ENCODE measurements at places on chromosomes 16 and 17.

DNA sequence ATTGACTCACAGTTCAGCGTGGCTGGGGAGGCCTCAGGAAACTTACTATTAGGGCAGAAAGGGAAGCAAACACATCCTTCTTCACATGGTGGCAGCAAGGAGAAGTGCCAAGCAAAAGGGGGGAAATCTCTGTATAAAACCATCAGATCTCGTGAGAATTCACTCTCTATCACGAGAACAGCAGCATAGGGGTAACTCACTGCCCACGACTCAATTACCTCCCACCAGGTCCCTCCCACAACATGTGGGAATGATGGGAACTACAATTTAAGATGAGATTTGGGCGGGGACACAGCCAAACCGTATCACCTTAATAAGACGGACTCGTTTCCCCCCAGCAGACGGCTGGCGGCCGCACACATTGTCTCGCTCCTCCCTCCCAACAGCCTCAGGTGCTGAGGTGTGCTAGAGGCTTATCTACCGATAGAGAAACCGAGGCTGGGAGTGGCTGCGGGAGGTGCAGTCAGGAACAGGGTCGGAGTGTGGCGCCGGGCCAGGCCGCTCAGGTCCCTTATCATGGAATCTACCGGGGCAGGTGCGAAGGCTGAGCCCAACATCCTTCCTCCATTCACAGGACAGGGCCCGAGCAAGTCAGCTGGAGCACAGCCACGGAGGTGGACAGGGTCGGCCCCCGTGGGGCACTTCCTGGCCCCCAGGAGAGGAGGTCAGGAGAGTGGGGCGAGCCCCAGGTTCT is 4.9 kb upstream of the ZG16B start:
- no peak overlapping the region for H3K27ac ChIP-seq
- peaks cover 5% of the 10 kb centered on the region for H3K4me1 ChIP-seq
- peaks cover 7% of the 10 kb centered on the region for H3K27me3 ChIP-seq
- DNase-seq: peak; percentile 17

DNA sequence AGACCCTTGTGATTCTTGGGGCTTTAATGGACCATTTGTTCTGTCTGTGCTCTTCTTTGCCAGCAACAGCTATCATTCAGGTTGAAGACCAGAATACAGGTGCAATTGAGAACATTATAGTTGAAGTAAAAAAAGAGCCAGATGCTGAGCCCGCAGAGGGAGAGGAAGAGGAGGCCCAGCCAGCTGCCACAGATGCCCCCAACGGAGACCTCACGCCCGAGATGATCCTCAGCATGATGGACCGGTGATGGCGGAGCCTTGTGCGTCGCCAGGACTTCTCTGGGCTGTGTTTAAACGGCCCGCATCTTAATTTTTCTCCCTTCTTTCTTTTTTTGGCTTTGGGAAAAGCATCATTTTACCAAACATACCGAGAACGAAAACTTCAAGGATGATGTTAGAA is 7.3 kb upstream of the CARMIL2 start:
- H3K4me3 ChIP-seq: no peak overlapping the region
- H3K27me3 ChIP-seq: no peaks in the 10 kb centered on the region
- no peak overlapping the region for H3K27ac ChIP-seq
- peaks cover 29% of the 10 kb centered on the region for H3K36me3 ChIP-seq

GRCh38 chr17:81538651-81539570 is 10.7 kb downstream of the FSCN2 start:
- H3K27me3 ChIP-seq: peaks cover 48% of the 10 kb centered on the region
- H3K36me3 ChIP-seq: no peaks in the 10 kb centered on the region
- no peak for DNase-seq
- no peak overlapping the region for H3K27ac ChIP-seq
- H3K4me3 ChIP-seq: no peak overlapping the region

DNA sequence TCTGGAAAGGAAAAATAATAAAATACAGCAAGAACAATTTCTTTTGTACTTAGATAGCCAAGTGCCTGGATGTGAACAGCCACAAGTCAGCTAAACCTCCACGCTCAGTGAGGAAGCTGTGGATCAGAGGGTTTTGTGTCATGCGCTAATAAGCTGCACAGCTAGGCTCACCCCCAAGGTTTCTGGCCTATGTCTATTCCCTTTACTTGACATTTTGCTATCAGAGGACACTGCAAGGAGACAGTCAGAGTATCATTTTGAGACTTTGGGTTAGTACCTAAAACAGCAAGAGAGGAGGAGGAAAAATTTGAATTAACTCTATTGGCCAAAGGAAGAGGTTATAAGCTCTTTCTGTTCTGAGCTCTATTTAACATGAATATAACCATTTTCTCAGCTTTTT is 139.3 kb downstream of the KCNJ2 start:
- no peak overlapping the region for H3K27ac ChIP-seq
- no peaks in the 10 kb centered on the region for H3K27me3 ChIP-seq
- H3K4me1 ChIP-seq: no peaks in the 10 kb centered on the region
- H3K4me3 ChIP-seq: no peak overlapping the region
- DNase-seq: no peak
- no peaks in the 10 kb centered on the region for H3K36me3 ChIP-seq

- H3K27me3 ChIP-seq: peaks cover 58% of the 10 kb centered on the region
- no peak overlapping the region for H3K27ac ChIP-seq
- H3K4me1 ChIP-seq: peaks cover 7% of the 10 kb centered on the region
Observed at GRCh38 chr17:9020824-9021157, 519 bp upstream of the NTN1 start.

DNA sequence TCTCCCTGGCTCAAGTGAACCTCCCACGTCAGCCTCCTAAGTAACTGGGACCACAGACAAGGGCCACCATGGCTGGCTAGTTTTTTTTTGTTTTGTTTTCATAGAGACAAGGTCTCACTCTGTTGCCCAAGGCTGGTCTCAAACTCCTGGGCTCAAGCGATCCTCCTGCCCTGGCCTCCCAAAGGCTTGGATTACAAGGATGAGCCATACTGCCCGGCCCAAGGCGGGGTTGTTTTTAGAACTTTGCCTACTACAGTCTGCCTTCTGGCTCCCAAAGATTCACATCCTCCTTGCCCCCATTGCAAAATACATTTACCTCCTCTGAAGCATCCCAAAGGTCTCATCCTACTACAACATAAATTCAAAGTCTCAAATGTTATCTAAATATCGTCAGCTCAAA is 49.5 kb upstream of the PHOSPHO1 start:
- H3K36me3 ChIP-seq: no peaks in the 10 kb centered on the region
- DNase-seq: no peak
- no peaks in the 10 kb centered on the region for H3K4me1 ChIP-seq

GRCh38 chr17:47822785-47823184 is 1.2 kb upstream of the OSBPL7 start:
- H3K4me3 ChIP-seq: peak overlapping the region; percentile 41
- H3K36me3 ChIP-seq: peaks cover 32% of the 10 kb centered on the region
- no peak for DNase-seq
- H3K27ac ChIP-seq: no peak overlapping the region
- peaks cover 33% of the 10 kb centered on the region for H3K4me1 ChIP-seq
- H3K27me3 ChIP-seq: no peaks in the 10 kb centered on the region

- peaks cover 41% of the 10 kb centered on the region for H3K4me1 ChIP-seq
- DNase-seq: no peak
- H3K4me3 ChIP-seq: no peak overlapping the region
- peaks cover 16% of the 10 kb centered on the region for H3K36me3 ChIP-seq
Observed at GRCh38 chr17:81662002-81662401, 4.4 kb downstream of the OXLD1 start.

- H3K4me1 ChIP-seq: peaks cover 32% of the 10 kb centered on the region
- peaks cover 34% of the 10 kb centered on the region for H3K27me3 ChIP-seq
- H3K36me3 ChIP-seq: no peaks in the 10 kb centered on the region
- H3K27ac ChIP-seq: no peak overlapping the region
- H3K4me3 ChIP-seq: no peak overlapping the region
Observed at GRCh38 chr17:42404326-42405055, 16.2 kb upstream of the STAT3 start.

DNA sequence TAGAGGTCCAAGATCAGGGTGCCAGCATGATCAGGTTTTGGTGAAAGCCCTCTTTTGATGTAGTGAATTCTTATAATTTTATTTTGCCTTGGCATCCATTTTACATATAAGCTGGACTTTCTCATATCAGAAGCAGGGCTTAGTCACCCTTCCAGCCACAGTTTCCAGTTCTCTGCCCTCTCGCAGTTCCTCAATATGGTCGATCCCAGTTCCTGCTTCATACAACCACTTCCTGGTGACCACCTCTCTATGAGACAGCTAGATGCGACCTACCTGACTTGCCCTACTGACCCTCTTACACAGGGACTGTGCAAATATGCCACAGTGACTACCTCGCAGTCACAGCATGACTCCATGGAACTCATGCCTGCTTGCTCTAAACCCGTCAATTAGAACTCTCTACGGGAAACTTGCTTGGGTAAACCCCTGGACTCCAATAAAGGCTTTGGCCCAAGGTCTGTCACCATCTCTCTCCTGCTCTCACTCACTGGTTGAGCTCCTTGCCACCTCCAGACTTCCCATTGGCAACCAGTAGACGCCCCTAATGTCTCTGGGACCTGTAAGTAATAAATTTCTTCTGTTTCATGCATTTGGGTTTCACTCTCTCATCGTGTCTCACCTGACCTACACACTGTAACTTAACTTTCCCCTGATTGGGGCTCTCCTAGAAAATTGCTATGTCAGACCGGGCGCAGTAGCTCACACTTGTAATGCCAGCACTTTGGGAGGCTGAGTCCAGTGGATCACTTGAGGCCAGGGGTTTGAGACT is 21.4 kb downstream of the CD300LG start:
- no peaks in the 10 kb centered on the region for H3K4me1 ChIP-seq
- H3K4me3 ChIP-seq: no peak overlapping the region
- H3K36me3 ChIP-seq: no peaks in the 10 kb centered on the region
- no peak overlapping the region for H3K27ac ChIP-seq

GRCh38 chr16:841455-842060 is 41.0 kb upstream of the GNG13 start:
- no peaks in the 10 kb centered on the region for H3K36me3 ChIP-seq
- H3K4me1 ChIP-seq: no peaks in the 10 kb centered on the region
- no peak for DNase-seq
- no peaks in the 10 kb centered on the region for H3K27me3 ChIP-seq

- peaks cover 64% of the 10 kb centered on the region for H3K4me1 ChIP-seq
- H3K36me3 ChIP-seq: peaks cover 56% of the 10 kb centered on the region
- DNase-seq: no peak
- no peak overlapping the region for H3K4me3 ChIP-seq
- H3K27ac ChIP-seq: peak overlapping the region; percentile 46
Observed at GRCh38 chr16:89119166-89119621, 25.5 kb downstream of the ACSF3 start.

- H3K27ac ChIP-seq: no peak overlapping the region
- no peak for DNase-seq
- H3K27me3 ChIP-seq: peaks cover 31% of the 10 kb centered on the region
- no peak overlapping the region for H3K4me3 ChIP-seq
- peaks cover 2% of the 10 kb centered on the region for H3K4me1 ChIP-seq
Observed at GRCh38 chr16:2952679-2953078, 11.4 kb upstream of the KREMEN2 start.

GRCh38 chr17:73646409-73647300 is 2.4 kb upstream of the SDK2 start:
- peaks cover 86% of the 10 kb centered on the region for H3K27me3 ChIP-seq
- DNase-seq: peak; percentile 57
- peaks cover 28% of the 10 kb centered on the region for H3K4me1 ChIP-seq
- H3K4me3 ChIP-seq: peak overlapping the region; percentile 61
- no peaks in the 10 kb centered on the region for H3K36me3 ChIP-seq
- peak overlapping the region; percentile 42 for H3K27ac ChIP-seq

GRCh38 chr17:40565769-40566409 is 617 bp upstream of the CCR7 start:
- peak overlapping the region; percentile 95 for H3K27ac ChIP-seq
- no peak for DNase-seq
- no peaks in the 10 kb centered on the region for H3K27me3 ChIP-seq
- peaks cover 67% of the 10 kb centered on the region for H3K36me3 ChIP-seq

DNA sequence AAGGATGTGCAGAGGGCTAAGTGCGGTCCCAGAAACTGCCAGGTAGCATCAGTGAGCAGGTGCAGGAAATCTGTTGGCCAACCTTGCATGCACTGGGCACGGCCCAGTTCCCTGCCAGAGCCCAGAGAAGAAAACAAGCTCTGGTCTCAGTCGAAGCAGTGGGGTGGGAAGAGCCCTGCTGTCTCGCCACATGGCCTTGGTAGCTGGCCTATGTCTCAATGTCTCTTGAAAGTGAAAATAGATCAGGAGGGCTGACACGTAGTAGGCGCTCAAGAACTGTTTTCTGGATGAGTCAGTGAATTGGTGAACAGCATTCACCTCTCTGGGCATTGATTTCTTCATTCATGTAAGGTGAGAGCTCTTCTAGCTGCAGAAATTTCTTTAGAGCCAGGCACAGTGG is 90.4 kb downstream of the MARF1 start:
- DNase-seq: no peak
- no peak overlapping the region for H3K4me3 ChIP-seq
- no peaks in the 10 kb centered on the region for H3K36me3 ChIP-seq
- no peak overlapping the region for H3K27ac ChIP-seq

DNA sequence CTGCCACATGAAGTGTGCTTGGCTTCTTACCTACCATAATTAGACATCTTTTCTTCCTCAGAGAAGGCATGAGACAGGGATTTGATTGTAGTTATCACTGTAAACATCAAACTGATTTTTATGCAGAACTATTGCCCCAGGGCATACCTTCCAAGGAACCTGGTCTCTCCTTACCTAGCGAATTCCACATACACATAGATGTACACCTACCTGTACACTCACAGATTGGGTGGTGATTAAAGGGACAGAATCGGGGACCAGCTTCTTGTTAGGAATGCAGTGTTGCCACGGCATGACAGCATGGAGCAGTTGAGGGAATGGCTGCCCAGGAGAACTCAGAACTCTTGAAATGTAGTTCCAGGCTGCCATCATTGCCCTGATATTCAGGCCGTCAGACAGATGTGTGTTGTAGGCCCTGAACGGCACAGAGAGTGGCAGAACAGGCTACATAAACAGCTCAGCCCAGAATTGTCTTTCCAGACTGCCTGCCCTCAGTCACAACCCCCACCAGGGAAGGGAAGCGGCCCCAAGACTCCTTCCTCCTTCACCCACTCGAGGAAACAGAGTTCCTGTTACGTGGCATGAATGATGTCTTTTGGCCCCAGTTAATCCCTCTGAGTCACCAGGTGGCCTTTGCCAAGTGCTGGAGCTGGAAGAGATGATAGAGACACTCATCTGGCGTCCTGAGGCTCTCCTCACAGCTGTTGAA is 17.8 kb upstream of the NAGLU start:
- peaks cover 5% of the 10 kb centered on the region for H3K4me1 ChIP-seq
- H3K4me3 ChIP-seq: no peak overlapping the region

All from activated naive CD4-positive, alpha-beta T cell treated with anti-CD3 and anti-CD28 coated beads, Interleukin-2, amount 10 ng/mL, durations not matched to agents 7 days and 5 days (primary cell).